ENCODE measurements at places on chromosomes 16 and 17.

GRCh38 chr17:79047923-79048825 lies 24.2 kb downstream of the C1QTNF1 start:
- no peak for DNase-seq

GRCh38 chr17:51004249-51004648 lies 116.4 kb downstream of the SPAG9 start:
- no peak for DNase-seq

DNA sequence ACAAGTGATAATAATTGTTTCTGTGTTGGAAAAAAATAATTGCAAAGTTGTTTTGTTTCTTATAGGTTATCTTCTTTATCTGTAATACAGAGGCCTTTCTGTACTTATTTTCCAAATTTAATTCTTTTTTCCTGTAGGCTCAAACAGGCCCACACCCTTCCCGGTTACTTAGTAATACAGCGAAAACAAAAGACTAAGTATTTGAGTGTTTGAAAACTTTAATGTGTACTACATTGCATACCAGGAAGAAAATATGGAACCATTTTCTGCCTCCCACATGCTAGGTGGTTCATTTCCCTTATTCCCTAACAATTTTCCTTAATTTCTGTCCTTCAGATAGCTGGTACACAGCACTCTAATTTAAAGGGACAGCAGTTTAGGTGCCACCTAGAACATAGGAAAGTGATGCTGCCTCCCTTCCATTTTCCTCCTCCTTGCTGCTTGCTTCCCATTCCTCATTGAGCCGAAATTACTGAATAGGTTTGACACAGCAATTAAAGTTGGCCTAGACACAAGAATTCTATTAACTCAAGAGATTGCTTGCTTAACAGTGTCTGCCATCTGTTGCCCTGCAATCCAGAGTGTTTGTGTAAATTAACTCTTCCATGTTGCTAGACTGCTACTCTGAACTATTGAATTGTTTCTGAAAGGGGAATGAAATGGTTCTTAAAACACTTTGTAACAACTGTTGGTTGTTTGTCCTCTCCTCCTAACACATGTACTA lies 24.2 kb downstream of the CYB5B start:
- peak; percentile 38 for DNase-seq

DNA sequence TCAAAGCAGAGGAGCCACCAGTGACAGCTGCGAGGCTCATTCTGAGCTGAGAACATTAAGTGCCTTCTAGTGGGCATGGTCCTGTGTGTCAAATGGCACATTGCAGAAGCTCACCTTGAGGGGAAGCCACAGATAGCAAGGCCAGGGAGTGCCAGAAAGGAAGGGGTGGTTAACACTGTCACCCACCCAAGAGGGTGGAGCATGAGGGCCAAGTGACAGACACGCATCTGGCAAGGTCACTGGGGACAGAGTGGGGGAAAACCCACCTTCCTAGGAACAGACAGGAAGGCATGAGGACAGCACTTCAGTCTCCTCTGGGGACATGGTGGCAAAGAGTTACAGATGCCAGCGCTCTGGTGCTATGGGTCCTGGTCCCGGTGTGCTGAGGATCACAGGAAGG lies 22.1 kb downstream of the NUBP1 start:
- no peak for DNase-seq

GRCh38 chr16:66569827-66570405 lies 3.7 kb downstream of the CMTM1 start:
- DNase-seq, result peak; percentile 57

DNA sequence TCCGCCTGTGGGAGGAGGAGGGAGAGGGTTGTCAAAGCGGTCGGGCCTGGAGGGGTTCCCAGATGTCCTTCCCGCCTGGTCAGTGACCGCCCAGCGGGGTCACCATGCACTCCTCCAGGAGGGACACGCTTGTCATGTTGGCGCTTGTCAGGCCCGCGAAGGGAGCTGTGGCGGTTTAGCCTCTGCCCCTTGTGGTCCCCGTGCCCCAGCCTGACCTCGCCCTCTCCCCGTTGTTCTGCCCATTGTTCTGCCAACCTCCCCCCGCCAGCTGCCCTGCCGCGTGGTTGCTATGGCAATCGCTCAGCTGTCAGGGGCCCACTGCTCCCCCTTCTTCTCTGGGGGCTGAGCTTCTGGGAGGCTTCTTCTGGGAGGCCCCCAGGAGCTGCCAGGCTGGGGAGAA lies 146.4 kb upstream of the CIBAR2 start:
- DNase-seq, result no peak

All from EL (cell line).